Cerebellum (tissue), 4 donors: ENCODE measurements at places on chromosomes 6 and 20.

- DNase-seq = no peak
These were observed 116.3 kb upstream of the AFDN start for GRCh38 chr6:167710363-167710920.

DNA sequence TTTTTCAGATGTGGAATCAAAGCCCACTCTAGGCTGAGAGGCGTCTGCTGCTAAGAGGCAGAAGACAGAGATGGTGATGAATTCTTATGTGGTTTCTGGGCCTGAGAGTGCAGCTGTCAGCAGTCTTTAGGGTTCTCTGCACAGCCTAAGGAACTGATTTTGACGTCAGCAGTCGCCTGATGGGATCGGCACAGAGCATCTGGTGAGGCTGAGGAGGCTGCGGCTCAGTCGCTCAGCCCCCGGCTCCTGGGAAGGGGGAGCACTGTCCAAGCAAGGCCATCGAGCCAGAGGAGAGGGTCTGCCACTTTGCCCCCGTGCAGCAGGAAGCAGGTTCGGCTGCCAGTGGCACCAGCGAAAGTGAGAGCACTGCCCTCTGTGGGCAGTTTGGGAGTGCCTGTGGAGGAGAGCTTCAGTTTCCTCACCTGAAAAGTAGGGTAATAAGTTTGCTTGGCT, 92.5 kb downstream of the TCP11 start:
- DNase-seq = no peak

GRCh38 chr6:166411271-166411670, 28.5 kb upstream of the MPC1 start:
- DNase-seq = no peak

GRCh38 chr6:27674882-27675281, 202.0 kb upstream of the ZNF184 start:
- no peak for DNase-seq

GRCh38 chr6:145963216-145964068, 716 bp downstream of the SHPRH start:
- peak; percentile 46 for DNase-seq

DNA sequence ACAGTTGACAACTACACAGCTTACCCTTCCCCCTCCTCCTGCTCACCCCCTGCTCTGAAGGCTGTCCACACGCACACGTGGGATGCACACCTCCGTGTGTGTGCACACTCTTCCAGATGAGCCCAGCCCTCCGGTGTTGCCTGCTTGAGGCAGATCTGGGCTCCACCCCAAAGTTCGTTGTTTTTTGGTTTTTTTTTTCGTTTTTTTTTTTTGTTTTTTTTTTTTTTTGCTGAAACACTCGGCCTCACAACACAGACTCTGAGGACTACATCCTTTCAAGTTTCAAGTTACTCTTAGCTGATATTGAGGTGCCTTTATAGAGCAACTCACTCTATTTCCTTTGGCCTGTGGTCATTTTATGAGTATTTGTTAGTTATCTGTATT, 88.2 kb downstream of the RREB1 start:
- DNase-seq = no peak

DNA sequence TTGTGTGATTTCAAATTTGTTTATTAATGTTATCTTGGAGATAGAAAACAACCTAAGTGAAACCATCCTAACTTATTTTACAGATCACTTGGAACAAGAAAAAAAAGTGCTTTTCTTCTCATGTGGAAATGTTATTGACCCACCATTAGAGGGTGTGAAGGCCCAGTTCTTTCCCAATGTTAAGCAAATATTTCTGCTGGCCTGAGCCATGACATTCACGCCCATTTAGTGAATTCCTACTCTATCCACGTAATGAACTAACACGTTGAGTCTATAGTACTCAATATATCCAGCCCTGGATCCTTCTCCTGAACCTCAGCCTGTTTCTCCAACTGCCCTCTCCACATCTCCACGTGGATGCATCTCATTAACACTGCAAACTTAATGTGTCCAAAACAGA, 180.6 kb upstream of the ZFP64 start:
- DNase-seq = no peak
